Aortic smooth muscle cell (primary cell): ENCODE measurements at places on chromosomes 12 and 14. TPM values are rescaled to one million over a fixed set of nuclear protein-coding genes. Genes with fewer than 3 reads are reported as not detected.

MGP gene
- total RNA-seq, result 115 and 281 TPM in 2 replicates

OR5AU1 gene
- total RNA-seq, result not detected in 2 replicates

KRT85 gene
- not detected in 2 replicates for total RNA-seq

FOXN4 gene
- total RNA-seq, result not detected in 2 replicates

GSC gene
- total RNA-seq, result not detected in 2 replicates

CD27 gene
- 0.12 and 0.13 TPM in 2 replicates for total RNA-seq

KDM2B gene
- total RNA-seq, result 20.6 and 27.0 TPM in 2 replicates

OR6C2 gene
- total RNA-seq, result not detected in 2 replicates

ALKBH1 gene
- total RNA-seq, result 6.3 and 7.0 TPM in 2 replicates

SLC10A1 gene
- total RNA-seq, result not detected in 2 replicates
